CD4-positive, alpha-beta T cell treated with Interleukin-15 for 4 hours (primary cell): ENCODE measurements at places on chromosomes 11 and 22.

GRCh38 chr11:11304550-11304949, 48.5 kb downstream of the CSNK2A3 start:
- no peak for DNase-seq

GRCh38 chr11:99325847-99326246, 305.1 kb downstream of the CNTN5 start:
- DNase-seq, result no peak

DNA sequence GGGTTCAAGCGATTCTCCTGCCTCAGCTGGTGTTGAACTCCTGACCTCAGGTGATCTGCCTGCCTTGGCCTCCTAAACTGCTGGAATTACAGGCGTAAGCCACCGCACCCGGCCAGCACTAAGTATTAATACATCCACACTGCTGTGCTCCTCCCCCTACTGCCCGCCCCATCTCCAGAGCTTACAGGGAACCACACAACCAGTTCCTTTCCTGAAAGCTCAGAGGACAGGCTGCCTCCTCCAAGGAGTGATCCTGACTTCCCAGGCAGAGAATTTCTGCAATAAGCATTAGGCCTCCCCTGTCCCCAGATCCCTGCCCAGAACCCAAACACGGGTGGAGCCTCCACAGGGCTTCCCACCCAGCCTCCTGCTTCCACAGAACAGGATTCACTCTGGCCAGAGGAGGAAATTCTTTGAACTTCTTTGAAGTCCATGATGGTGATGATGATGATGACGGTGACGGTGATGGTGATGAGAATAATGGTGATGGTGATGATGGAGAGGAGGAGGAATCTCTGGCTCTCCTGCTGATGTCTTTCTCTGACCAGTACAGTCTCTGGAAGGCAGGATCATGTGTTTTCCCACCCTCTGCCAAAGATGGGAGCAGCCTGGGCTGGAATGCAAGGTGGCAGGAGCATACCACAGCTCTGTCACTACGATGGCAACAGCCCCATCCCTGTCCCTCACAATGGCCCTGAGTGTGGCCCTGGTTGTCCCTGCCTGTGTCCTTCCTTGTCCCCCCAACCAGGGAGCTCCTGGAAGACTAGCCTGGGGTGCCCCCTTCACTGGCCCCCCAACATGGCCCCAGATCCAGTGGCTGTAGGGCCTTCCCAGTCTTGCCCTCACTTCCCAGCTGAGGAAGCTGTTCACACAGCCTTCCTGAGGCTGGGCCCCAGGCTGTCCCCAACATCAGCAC, 33.5 kb upstream of the CSNK1E start:
- DNase-seq, result no peak

GRCh38 chr11:65593518-65594414, 1.8 kb downstream of the KCNK7 start:
- peak; percentile 50 for DNase-seq

- DNase-seq, result no peak
Measured at GRCh38 chr11:64604458-64605243, 13.6 kb downstream of the SLC22A12 start.

GRCh38 chr11:9150926-9151325, 59.5 kb upstream of the SCUBE2 start:
- no peak for DNase-seq

DNA sequence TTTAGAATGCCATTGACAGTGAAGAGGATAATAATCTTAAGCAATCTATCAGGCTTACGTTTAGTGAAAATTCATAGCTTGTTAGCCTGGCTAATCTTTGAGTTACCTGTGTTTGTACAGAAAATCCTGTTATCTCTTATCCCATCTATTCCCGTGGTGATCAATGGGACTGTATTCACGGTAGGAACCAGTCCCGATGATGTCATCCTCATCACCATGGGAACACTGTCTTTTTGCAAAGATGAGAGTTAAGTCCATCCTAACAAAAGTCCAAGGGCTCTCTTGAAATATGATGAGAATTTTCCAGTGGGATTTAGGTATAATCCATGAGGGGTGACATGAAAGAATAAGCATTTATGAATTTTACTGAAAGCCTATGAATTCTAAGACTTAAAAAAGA, 762.2 kb downstream of the ETS1 start:
- DNase-seq, result no peak

DNA sequence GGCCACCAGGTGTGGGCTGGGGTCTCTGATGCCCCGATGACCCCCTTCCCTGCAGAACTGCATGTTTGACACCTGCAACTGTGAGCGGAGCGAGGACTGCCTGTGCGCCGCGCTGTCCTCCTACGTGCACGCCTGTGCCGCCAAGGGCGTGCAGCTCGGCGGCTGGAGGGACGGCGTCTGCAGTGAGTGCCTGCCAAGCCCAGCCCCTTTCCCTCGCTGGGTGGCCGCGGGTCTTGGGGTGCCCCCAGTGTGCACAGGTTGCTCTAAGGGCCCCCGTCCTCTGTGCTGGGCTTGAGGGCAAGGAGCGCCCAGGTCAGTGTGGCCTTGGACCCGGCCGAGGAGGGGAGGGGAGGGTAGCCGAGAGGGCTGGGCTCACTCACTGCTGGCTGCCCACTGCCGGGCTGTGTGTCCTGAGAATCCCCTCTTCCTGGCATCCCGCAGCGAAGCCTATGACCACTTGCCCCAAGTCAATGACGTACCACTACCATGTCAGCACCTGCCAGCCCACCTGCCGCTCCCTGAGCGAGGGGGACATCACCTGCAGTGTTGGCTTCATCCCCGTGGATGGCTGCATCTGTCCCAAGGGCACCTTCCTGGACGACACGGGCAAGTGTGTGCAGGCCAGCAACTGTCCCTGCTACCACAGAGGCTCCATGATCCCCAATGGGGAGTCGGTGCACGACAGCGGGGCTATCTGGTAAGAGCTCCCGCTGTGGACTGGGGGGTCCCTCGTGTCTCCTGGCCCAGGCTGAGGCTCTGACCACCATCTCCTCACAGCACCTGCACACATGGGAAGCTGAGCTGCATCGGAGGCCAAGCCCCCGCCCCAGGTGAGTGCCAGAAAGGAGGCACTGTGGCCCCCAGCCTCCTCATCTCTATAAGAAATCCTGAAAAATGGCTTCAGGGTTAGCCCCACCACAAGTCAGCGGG, 17.0 kb downstream of the MUC5AC start:
- no peak for DNase-seq

- no peak for DNase-seq
Measured at GRCh38 chr11:95711945-95712221, 77.7 kb downstream of the FAM76B start.

- DNase-seq, result no peak
Measured at GRCh38 chr11:12200279-12200990, 90.0 kb downstream of the MICAL2 start.

GRCh38 chr22:42380769-42381551, 51.2 kb downstream of the NFAM1 start:
- DNase-seq, result no peak

GRCh38 chr11:122293296-122294023, 177.4 kb upstream of the BLID start:
- DNase-seq, result no peak

- no peak for DNase-seq
Measured at GRCh38 chr22:40345815-40346184, 500 bp upstream of the ADSL start.

DNA sequence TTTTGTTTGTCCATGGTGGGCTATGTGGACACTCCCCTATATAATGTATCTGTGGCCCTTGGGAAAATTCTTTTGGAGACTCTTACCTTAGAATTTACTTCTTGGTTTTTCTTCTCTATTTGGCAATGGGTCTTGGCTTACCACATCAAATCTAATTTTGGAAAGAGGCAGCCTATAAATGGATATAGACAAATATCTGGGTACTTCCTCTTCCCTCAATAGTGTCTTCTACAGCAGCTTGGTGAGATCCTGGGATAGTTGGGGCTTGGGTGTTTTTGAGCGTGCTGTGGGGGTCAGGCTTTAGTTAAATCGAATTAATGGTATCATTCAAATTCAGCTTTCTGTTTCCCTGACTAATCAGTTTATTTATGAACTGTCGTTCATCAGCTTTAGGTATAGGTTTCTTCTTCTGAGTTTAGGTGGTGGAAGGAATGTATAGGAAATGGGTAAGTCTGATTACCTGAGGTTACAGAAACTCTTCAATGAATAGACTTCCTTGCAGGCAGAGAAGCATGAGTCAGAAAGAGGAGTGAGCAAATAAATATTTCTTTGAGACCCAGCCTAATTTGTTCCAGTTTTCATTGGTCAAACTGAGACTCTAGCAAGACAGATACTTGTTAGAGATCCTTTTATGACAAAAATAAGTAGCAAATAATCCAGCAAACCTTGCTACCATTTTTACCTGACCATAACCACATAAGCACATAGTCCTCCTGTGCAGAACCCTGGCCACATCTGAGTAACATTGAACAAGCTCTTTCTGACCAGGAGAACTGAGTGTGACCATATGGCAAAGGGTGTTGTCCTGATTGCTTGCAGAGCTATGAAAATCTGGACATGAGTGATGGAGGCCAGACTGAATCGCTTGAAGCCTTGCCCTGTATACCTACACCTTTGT, 68.6 kb upstream of the SORL1-AS1 start:
- DNase-seq, result no peak

GRCh38 chr11:87425943-87426342, 388.2 kb downstream of the TMEM135 start:
- DNase-seq, result no peak

- DNase-seq, result no peak
Measured at GRCh38 chr11:31921081-31921480, 110.0 kb upstream of the PAX6 start.

GRCh38 chr22:26131589-26132154, 37.6 kb upstream of the SEZ6L start:
- no peak for DNase-seq

DNA sequence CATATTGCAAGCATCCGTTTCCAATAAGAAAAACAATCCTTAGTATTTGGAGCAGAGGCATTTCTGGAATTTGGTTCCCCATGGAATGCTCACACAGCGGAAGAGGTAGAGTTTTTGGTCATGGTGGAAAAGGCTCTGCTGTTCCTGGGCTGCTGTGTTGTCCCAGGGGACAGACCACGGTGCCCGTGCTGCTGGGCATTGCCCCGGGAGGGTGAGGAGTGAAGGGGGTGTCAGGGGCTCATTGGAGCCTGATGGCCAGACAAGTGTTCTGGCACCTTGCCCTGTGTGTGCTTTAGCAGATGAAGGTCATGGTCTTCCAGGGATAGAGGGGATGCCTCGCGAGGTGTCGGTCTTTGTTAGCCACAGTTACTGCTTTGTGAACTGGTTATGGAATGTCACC, 61.2 kb downstream of the MPPED1 start:
- DNase-seq, result no peak

DNA sequence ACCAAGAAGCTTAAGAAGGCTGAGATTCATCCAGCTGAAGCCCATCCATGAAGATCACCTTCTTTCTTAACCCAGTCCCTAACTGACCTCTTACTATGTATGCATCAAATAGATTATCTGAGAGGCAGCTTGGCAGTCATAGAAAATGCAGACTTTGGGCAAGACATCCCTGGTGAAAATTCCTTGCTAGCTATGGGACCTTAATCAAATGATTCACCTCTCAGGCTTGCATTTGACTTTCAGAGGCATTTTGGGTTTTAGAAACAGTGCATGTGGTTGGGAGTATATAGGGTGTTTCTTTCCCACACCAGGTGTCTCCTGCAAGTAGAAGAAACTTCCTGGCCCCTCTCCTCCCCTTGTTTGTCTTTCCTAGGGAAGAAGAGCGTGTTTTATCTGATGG, 188.5 kb upstream of the ISX start:
- no peak for DNase-seq

- DNase-seq, result no peak
Measured at GRCh38 chr11:61958590-61958989, 8.4 kb downstream of the BEST1 start.

GRCh38 chr22:35380013-35380412, 883 bp upstream of the HMOX1 start:
- no peak for DNase-seq

- no peak for DNase-seq
Measured at GRCh38 chr11:111272420-111272819, 25.9 kb upstream of the POU2AF3 start.

DNA sequence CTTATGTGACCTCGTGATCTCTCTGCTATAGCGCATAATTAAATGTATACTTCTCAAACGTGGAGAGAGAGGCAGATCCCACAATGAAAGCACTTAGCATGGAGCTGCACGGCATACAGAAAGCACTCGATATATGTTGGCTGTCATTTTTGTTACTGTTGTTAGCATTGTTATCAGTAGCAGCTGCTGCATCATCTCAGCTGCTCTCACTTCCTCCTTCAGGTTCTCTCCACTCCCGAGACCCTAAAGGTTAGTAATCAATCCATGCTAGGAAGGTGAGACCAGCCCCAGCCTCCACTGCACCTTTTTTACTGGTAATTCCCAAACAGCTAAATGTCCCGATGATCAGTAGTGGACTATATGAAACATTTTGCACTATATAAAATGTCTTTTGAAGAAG, 13.4 kb upstream of the API5 start:
- DNase-seq, result no peak

DNA sequence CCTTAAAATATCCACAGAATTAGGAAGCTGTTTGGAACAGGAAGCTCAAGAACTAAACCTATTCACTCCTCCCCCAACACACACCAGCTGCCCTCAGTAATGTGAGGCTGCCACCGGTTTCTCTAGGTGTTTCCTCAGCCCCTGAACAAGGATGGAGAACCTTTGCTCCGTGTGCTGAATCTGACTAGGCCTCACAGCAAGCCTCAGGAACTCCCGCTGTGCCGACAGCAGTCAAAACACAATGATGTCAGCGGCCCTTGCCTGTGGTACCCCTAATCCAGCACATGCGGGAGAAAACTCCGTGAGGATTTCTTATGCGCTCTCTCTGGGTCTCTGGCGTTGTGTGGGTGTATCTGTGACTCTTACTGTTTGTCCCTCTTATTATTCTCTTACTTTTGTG, 153.3 kb downstream of the EFCAB6 start:
- DNase-seq, result no peak

GRCh38 chr11:7245341-7245740, 6.4 kb upstream of the SYT9 start:
- no peak for DNase-seq

- DNase-seq, result no peak
Measured at GRCh38 chr22:19811811-19812771, 42.6 kb downstream of the GNB1L start.

DNA sequence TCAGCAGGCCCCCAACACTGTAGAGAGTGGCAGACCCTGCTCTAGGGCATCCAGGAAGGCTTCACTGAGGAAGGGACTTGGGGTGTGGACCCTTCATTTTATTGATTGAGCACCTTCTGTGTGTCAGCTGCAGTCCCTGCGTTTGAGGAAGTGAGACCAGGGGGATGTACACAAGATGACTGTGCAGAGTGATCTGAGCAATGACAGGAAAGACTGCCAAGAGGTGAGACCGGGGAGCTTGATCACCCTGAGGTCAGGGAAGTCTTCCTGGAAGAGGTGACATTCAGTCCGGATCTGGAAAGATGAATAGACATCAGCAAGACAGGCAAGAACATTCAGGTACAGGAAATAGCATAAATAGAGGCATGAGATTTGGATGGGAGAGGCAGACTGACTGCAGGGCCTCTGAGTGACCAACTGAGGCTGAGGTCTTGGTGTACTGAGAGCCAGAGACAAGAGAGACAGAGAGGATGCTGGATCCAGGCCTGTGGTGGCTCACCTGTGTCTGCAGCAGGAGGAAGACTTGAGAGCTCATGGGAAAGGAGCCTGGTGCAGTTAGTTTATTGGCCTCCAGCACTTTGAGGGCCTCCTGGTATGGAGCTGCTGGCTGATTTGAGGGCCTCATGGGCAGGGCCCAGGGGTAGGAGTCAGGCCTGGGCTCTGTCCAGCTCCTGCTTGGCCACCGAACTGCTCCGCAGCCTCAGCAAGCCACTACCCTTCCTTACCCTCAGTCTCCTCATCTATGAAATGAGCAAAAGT, 5.2 kb downstream of the DGAT2 start:
- DNase-seq, result no peak

- no peak for DNase-seq
Measured at GRCh38 chr11:112769584-112769983, 191.6 kb upstream of the NCAM1 start.
